ENCODE measurements at places on chromosomes 3 and 15.

- no peak for DNase-seq
Measured at GRCh38 chr3:64290864-64291263, 65.6 kb upstream of the PRICKLE2 start.

DNA sequence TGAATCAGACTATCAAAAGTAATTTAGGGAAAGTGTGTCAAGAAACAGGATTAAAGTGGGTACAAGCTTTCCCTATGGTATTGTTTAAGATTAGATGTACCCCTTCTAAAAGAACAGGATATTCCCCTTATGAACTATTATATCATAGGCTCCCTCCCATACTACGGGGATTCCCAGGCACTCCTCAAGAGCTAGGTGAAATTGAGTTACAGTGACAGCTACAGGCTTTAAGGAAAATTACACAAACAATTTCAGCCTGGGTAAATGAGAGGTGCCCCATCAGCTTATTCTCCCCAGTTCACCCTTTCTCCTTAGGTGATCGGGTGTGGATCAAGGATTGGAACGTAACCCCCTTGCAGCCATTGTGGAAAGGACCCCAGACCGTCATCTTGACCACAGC is 240.8 kb upstream of the CNTN6 start:
- no peak for DNase-seq

- no peak for DNase-seq
Measured at GRCh38 chr3:114669614-114670013, 375.8 kb downstream of the TIGIT start.

DNA sequence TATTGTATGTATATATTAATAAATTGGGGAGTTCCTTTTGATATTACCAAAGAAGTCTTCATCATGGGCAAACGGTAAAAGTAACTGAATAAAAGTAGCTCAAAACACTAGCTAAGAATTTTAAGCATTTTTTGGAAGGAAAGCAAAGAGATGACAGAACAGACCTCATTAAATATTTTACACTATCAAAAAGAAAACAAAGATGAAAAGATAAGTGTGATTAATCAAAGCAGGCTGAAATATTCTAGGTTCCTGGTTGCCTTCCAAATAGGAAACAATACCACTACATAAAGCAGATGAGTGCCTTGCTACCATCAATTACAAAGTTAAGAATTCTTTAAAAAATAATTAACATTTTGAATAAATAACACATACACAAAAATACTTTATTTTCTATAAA is 3.6 kb downstream of the NKIRAS1 start:
- no peak for DNase-seq

- no peak for DNase-seq
Measured at GRCh38 chr15:51263726-51264125, 74.7 kb downstream of the CYP19A1 start.

GRCh38 chr15:57972864-57973263 is 92.6 kb downstream of the ALDH1A2 start:
- no peak for DNase-seq
